ENCODE measurements at places on chromosomes 6 and 20.
A peak's percentile ranks its signal among the peaks of the same experiment; 100 is the strongest.

DNA sequence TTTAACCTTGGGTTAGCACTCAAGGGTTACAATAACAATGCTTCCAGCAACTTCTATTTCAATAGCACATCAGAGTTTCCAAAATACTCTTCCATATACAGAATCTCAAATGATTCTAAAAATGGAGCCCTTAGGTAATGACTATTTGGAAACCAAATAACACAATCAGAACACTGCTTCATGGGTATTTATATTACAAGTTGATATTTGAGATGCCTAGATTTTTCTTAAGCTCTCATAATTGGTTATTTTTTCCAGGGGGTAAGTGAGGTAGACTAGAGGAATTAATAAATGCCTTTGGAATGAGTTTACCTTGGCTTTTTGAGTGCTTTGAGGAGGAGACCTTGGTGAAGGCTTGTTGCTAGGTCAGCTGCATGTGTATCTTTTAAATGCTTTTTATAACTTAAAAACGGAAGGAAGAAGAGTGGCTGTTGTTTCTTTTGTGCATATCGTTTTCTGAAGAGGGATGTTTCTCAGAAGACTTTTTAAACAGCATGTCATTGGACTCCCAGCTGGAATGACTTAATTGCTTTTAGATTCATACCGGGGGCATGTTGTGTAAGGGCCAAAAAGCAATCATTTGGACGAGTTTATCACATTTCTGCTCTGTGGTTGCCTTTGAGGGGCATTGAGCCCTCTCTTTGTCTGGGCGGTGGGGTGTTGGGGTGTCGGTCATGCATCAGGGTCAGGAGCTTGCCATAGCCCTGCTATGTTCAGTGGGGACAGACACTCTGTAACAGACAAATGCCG is 186.0 kb downstream of the DTNBP1 start:
- H3K27me3 ChIP-seq: no peaks in the 10 kb centered on the region
- DNase-seq: no peak

DNA sequence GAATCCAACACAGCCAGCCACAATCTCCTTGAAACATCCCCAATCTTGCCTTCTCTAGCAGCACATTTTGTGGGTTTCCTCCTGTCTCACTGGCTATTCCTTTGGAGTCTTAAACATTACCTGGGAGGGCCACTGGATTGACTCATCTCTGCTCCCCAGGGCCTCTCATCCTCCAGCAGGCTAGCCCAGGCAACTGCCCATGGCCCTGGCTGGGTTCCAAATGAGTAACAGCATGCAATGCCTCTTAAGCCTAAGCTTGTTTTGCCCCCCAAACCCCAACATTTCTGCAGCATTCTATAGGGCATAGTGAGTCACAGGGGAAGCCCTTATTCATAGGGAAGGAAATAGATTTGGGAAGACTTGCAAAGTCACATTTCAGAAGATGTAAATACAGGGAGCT is 204.9 kb downstream of the FOXA2 start:
- H3K4me1 ChIP-seq: no peaks in the 10 kb centered on the region
- no peaks in the 10 kb centered on the region for H3K36me3 ChIP-seq
- DNase-seq: no peak
- H3K27me3 ChIP-seq: no peaks in the 10 kb centered on the region

GRCh38 chr6:151723152-151723551 is 84.3 kb upstream of the ESR1 start:
- H3K27me3 ChIP-seq: no peaks in the 10 kb centered on the region
- no peaks in the 10 kb centered on the region for H3K36me3 ChIP-seq
- no peak overlapping the region for H3K4me3 ChIP-seq
- no peak overlapping the region for H3K27ac ChIP-seq

GRCh38 chr20:10177326-10177725 is 41.3 kb upstream of the SNAP25 start:
- H3K27ac ChIP-seq: no peak overlapping the region
- H3K36me3 ChIP-seq: no peaks in the 10 kb centered on the region
- H3K4me3 ChIP-seq: no peak overlapping the region
- H3K27me3 ChIP-seq: no peaks in the 10 kb centered on the region

DNA sequence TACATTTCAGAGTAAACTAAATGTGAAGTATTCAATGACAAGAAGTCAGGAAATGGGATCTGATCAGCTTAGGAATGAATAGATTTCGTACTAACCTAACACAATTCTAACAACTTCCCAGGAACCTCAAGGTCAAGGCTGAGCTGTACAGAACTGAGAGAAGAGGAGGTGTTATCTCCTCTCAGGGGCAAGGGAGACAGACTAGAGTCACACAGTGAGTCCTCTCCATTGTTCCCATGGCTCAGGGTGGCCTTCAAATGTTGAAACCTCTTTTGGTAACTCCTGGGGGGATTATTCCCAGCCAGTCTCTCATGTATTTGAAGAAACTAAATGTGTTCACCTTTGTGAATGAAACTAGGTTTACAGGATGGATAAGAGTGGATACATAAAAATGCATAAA is 27.7 kb downstream of the ELOVL2 start:
- H3K4me1 ChIP-seq: no peaks in the 10 kb centered on the region
- no peak for DNase-seq
- no peaks in the 10 kb centered on the region for H3K36me3 ChIP-seq

DNA sequence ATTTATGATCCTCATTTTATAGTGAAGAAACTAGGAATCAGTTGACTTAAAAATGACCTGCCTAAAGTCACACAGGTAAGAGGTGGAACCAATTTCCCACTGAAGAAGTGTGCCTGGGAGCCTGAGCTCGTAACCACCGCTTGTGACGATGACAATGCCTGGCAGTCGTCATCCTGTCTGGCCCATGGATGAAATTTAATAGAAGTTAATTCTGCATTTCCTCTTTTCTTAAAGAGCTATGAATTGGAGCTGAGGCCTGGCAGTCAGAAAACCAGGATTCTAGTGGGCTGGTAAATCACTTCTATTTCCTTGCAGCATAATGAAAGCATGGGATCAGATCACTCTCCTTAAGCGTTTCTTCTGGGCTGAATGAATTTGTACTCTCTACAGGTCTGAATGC is 200.0 kb upstream of the SGK1 start:
- no peak overlapping the region for H3K4me3 ChIP-seq
- DNase-seq: no peak
- no peaks in the 10 kb centered on the region for H3K27me3 ChIP-seq
- no peaks in the 10 kb centered on the region for H3K4me1 ChIP-seq
- no peaks in the 10 kb centered on the region for H3K36me3 ChIP-seq
- peak overlapping the region; percentile 20 for H3K27ac ChIP-seq

GRCh38 chr6:15255481-15255880 is 9.6 kb downstream of the JARID2 start:
- H3K4me3 ChIP-seq: no peak overlapping the region
- no peaks in the 10 kb centered on the region for H3K27me3 ChIP-seq
- no peaks in the 10 kb centered on the region for H3K36me3 ChIP-seq
- peaks cover 51% of the 10 kb centered on the region for H3K4me1 ChIP-seq
- DNase-seq: no peak

DNA sequence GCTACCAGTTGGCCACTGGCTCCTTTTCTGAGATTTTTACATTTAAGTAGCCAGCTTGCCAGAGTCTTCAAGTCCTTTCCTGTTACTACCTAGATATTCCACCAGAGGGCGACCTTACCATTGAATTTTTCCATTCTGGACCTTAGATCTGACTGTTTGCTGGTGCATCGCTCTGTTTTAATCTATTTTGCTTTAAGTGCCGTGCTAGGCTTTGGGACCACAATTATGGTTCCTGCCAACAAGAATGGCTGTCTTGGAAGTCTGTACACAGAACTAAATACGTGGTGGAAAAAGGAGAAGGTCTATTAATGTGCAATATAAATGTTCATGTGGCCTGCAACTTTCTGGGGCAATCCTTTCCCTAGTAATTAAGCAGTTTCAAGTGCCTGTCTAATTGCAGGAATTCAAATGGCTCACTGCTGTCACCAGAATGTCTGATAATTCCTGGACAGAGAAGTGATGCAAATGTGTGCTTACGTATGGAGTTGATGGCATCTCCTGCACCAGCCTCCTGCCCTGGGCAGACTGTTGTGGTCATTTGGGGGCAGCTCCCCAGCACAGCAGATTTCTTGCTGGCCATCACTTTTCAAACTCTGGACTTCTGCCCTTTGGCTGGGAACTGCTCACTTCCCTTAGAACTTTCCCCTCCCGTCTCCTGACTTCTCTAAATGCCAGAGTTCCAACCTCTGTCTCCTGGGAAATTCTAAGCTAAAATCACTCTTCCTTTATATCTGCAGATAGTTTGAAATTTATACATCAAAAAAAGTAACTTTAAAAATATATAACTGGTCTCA is 5.6 kb upstream of the HLA-DOA start:
- no peak for DNase-seq
- H3K27ac ChIP-seq: no peak overlapping the region
- H3K4me3 ChIP-seq: no peak overlapping the region
- H3K4me1 ChIP-seq: no peaks in the 10 kb centered on the region
- no peaks in the 10 kb centered on the region for H3K27me3 ChIP-seq

DNA sequence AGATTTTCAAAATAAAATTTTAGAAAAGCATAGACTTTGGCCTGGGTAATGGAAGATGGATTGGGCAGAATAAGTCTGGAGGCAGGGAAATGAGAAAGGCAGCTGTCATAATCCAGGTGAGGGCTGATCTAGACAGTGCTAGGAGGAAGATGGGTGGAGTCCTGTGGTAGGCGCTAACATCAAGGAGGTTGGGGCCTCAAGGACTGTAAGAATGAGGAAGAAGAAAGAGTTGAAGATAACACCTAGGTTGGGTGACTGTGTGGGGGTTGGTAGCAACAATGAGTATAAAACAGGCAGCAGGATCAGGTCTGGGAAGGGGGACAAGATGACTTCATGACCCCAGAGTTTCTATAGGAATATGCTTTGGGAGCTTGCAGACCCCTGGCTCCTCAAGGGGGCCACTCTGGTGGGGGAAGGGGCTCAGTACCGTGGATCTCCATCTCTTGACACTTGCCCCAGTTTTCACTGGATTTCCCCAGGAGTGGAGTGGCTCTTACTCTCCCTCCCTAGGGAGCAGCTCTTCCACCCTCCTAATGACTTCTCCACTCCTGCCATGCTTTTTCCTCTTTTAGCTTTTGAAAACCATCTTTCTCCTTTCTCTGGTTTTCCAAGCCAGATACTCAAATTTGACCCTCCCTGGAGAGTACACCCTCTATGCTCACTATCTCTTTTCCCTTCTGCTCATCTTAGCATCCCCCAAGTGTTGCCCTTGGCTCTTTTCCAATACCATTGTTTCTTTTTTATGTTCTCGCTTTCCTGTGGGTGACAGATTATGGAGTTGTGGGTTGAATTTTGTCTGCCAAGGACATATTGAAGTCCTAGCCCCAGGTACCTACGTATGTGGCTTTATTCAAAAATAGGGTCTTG is 14.8 kb downstream of the TRIM31 start:
- no peak overlapping the region for H3K4me3 ChIP-seq
- no peak for DNase-seq
- H3K27ac ChIP-seq: no peak overlapping the region
- H3K4me1 ChIP-seq: peaks cover 15% of the 10 kb centered on the region
- no peaks in the 10 kb centered on the region for H3K36me3 ChIP-seq
- H3K27me3 ChIP-seq: no peaks in the 10 kb centered on the region

- DNase-seq: no peak
- peak overlapping the region; percentile 69 for H3K4me3 ChIP-seq
- H3K27ac ChIP-seq: peak overlapping the region; percentile 97
- H3K36me3 ChIP-seq: no peaks in the 10 kb centered on the region
- H3K4me1 ChIP-seq: peaks cover 9% of the 10 kb centered on the region
These were observed 5.3 kb upstream of the ZNF184 start for GRCh38 chr6:27478141-27478705.

DNA sequence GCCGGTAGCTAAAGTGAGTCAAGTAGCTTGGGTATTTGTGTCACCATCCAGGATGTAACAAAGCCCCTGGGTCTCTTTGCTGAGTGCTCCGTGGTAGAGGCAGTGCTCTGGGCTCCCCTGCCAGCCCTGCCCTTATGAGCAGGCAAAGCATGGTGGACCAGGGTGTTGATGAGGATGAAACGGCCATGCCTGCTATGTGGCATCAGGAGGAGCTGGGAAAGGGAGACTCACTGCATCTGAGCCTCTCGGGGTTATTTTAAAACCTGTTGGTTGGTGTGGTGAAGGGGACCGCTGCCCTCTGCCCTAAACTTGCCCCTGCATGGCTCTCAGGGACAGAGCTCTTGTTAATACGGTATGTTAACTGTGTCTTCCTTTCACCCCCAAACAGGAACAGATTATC is 143.1 kb downstream of the DTNBP1 start:
- H3K36me3 ChIP-seq: peaks cover 78% of the 10 kb centered on the region
- no peak overlapping the region for H3K27ac ChIP-seq
- no peaks in the 10 kb centered on the region for H3K4me1 ChIP-seq
- H3K4me3 ChIP-seq: no peak overlapping the region
- peak; percentile 9 for DNase-seq

DNA sequence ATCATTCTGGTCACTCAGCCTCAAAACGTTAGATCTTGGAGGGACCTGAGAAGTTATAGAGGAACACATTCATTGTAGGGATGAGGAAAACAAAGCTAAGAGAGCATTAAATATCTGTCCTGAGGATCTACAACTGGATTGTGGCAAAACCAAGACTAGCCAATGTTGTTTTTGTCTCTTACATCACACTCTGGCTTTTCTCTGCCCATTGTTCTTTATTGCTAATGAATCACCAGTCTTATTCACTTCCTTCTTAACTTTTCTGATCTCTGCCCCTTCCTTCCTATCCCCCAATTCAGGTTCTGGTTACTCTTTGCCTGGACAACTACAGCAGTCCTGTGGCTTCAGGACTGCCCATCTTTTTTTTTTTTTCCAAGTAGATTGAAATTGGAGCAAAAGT is 57.0 kb upstream of the PREP start:
- no peak for DNase-seq
- no peaks in the 10 kb centered on the region for H3K36me3 ChIP-seq
- H3K4me1 ChIP-seq: no peaks in the 10 kb centered on the region
- no peak overlapping the region for H3K27ac ChIP-seq
- H3K4me3 ChIP-seq: no peak overlapping the region

DNA sequence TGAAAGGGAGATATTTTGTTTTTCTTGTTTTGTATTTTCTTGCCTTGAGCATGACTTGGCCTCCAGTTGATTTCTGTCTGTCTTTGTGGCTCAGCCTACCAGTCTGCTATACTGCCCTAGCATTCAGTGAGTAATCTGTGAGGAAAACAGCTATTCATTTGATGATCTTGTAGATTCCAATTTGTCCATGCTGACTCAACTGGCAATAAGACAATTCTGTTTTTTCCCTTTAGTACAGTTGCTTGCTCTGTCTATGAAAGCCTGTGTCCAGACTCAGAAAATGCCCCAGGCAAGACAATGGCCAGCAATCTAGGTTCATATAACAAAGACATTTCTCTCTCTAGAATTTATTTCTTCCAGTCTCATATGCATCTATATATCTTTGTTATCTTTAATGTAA is 10.9 kb upstream of the SOX4 start:
- H3K4me1 ChIP-seq: no peaks in the 10 kb centered on the region
- H3K27ac ChIP-seq: no peak overlapping the region
- H3K27me3 ChIP-seq: no peaks in the 10 kb centered on the region

GRCh38 chr6:41651962-41652657 is 13.8 kb downstream of the MDFI start:
- H3K27ac ChIP-seq: no peak overlapping the region
- no peak for DNase-seq
- H3K4me3 ChIP-seq: no peak overlapping the region
- H3K36me3 ChIP-seq: no peaks in the 10 kb centered on the region

- no peak overlapping the region for H3K4me3 ChIP-seq
- no peaks in the 10 kb centered on the region for H3K4me1 ChIP-seq
- H3K27me3 ChIP-seq: no peaks in the 10 kb centered on the region
These were observed 39.7 kb upstream of the PHIP start for GRCh38 chr6:79117752-79118151.

All from tibial artery (tissue), 4 donors.